ENCODE measurements at places on chromosomes 5 and 9.

GRCh38 chr5:16586556-16586955, 30.2 kb downstream of the RETREG1 start:
- DNase-seq, result no peak
- H3K4me3 ChIP-seq, result no peak overlapping the region

GRCh38 chr9:129945314-129945713, 97.7 kb downstream of the FNBP1 start:
- no peaks in the 10 kb centered on the region for H3K36me3 ChIP-seq
- no peaks in the 10 kb centered on the region for H3K27me3 ChIP-seq
- no peak overlapping the region for H3K4me3 ChIP-seq
- H3K4me1 ChIP-seq, result peaks cover 32% of the 10 kb centered on the region
- no peak for DNase-seq

DNA sequence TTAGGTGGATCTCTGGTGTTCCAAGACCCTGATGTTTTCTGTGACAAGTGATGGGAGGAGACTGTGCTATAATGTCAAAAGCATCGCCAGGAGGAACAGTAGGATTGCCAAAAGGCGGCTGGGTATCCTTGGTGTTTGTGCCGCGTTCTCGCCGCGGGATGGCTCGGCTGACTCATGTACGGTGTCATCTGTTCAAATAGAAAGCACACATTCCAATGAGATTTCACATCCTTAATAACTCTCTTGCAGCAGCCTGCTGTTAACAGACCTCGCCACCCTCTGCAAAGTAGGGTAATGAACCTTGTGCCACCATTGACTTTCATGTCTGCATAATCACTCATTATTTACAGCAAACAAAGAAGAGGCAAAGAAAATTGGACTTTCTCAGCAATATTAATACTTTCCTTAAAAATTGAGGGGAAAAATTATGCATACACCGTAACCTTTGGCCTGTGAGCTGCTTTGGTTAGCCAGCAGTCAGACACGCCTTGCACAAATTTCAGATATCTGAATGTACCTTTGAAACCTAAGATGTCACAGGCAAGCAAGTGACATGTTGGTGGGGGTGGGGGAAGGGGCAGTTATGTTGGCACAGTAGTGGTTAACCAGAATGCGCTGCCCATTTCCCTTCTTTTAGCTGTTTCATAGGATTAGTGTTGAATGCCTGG, 289.4 kb downstream of the EFNA5 start:
- H3K27me3 ChIP-seq, result no peaks in the 10 kb centered on the region
- H3K36me3 ChIP-seq, result no peaks in the 10 kb centered on the region
- no peak overlapping the region for H3K27ac ChIP-seq
- H3K4me3 ChIP-seq, result no peak overlapping the region

GRCh38 chr5:167305591-167306213, 985.7 kb upstream of the WWC1 start:
- H3K4me1 ChIP-seq, result no peaks in the 10 kb centered on the region
- no peak overlapping the region for H3K27ac ChIP-seq
- H3K36me3 ChIP-seq, result no peaks in the 10 kb centered on the region

DNA sequence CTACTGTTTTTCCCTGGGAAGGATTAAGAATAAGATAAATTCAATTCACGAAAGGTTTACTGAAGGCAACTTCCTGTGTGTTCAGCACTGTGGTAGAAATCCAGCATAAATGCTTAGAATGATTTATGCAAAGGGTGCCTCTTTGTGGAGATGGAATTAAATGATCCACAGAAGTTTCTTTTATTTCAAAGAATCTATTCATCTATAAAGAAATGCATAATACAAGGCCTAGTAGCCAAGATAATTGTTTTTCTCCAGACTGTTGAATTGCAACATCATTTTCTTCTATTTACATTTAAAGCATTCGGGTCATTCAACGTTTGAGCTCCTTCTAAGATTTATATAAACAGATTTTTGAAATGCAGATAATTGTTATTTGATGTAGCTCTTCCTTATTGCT, 138.8 kb upstream of the NFIL3 start:
- no peak for DNase-seq
- H3K27me3 ChIP-seq, result no peaks in the 10 kb centered on the region
- no peak overlapping the region for H3K4me3 ChIP-seq
- H3K4me1 ChIP-seq, result no peaks in the 10 kb centered on the region
- no peak overlapping the region for H3K27ac ChIP-seq
- no peaks in the 10 kb centered on the region for H3K36me3 ChIP-seq

- H3K4me3 ChIP-seq, result no peak overlapping the region
- H3K36me3 ChIP-seq, result no peaks in the 10 kb centered on the region
- no peak overlapping the region for H3K27ac ChIP-seq
- no peaks in the 10 kb centered on the region for H3K4me1 ChIP-seq
These were observed 109.3 kb downstream of the ATPSCKMT start for GRCh38 chr5:10140195-10140973.

GRCh38 chr9:124312290-124313265, 54.8 kb downstream of the NEK6 start:
- H3K36me3 ChIP-seq, result peaks cover 69% of the 10 kb centered on the region
- no peaks in the 10 kb centered on the region for H3K4me1 ChIP-seq
- H3K27ac ChIP-seq, result no peak overlapping the region
- no peak overlapping the region for H3K4me3 ChIP-seq

- H3K4me1 ChIP-seq, result no peaks in the 10 kb centered on the region
- no peak overlapping the region for H3K27ac ChIP-seq
- no peaks in the 10 kb centered on the region for H3K27me3 ChIP-seq
- no peak overlapping the region for H3K4me3 ChIP-seq
- DNase-seq, result no peak
These were observed 112.0 kb upstream of the ZNF366 start for GRCh38 chr5:72619251-72619650.

GRCh38 chr9:137521405-137521985, 28.7 kb downstream of the PNPLA7 start:
- H3K36me3 ChIP-seq, result no peaks in the 10 kb centered on the region
- H3K4me3 ChIP-seq, result no peak overlapping the region
- H3K27me3 ChIP-seq, result no peaks in the 10 kb centered on the region
- H3K27ac ChIP-seq, result no peak overlapping the region

DNA sequence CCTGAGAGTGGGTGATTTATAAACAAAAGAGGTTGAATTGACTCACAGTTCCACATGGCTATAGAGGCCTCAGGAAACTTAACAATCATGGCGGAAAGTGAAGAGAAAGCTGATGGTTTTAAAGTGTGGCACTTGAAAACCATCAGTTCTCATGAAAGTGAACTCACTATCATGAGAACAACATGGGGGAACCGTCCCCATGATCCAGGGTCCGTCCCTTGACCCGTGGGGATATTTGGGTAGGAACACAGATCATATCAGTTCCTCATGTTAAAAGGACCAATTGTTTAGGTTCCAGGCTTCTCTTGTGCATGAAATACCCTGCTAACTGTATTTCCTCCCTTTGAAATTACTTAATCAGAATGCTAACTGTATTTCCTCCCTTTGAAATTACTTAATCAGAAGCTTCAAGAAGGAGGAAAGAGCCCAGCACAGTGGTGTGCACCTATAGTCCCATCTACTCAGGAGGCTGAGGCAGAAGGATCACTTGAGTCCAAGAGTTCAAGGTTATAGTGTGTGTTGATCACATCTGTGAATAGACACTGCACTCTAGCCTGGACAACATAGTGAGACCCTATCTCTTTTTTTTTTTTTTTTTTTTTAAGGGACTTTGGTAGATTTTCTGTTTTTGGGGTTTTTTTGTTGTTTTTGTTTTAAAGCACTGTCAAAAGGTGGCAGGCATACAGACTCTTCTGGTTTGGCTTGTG, 24.8 kb downstream of the TTC1 start:
- H3K27me3 ChIP-seq, result no peaks in the 10 kb centered on the region
- H3K4me1 ChIP-seq, result no peaks in the 10 kb centered on the region
- no peak for DNase-seq
- no peak overlapping the region for H3K4me3 ChIP-seq

DNA sequence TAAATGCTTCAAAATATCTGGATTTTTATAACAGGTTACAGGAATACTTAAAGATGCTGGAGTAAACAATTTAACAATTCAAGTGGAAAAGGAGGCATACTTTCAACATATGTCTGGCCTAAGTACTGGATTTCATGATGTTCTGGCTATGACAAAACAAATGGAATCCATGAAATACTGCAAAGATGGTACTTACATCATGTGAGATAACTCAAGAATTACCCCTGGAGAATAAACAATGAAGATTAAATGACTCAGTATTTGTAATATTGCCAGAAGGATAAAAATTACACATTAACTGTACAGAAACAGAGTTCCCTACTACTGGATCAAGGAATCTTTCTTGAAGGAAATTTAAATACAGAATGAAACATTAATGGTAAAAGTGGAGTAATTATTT, 35.6 kb downstream of the SLC30A5 start:
- no peaks in the 10 kb centered on the region for H3K27me3 ChIP-seq
- H3K27ac ChIP-seq, result no peak overlapping the region
- no peaks in the 10 kb centered on the region for H3K4me1 ChIP-seq
- peaks cover 91% of the 10 kb centered on the region for H3K36me3 ChIP-seq
- DNase-seq, result no peak

Measured in esophagus squamous epithelium (tissue), 5 donors.